ENCODE measurements at places on chromosomes 6 and 20.
A peak's percentile ranks its signal among the peaks of the same experiment; 100 is the strongest.

GRCh38 chr20:24943196-24943595 is 5.9 kb upstream of the CST7 start:
- DNase-seq = no peak

DNA sequence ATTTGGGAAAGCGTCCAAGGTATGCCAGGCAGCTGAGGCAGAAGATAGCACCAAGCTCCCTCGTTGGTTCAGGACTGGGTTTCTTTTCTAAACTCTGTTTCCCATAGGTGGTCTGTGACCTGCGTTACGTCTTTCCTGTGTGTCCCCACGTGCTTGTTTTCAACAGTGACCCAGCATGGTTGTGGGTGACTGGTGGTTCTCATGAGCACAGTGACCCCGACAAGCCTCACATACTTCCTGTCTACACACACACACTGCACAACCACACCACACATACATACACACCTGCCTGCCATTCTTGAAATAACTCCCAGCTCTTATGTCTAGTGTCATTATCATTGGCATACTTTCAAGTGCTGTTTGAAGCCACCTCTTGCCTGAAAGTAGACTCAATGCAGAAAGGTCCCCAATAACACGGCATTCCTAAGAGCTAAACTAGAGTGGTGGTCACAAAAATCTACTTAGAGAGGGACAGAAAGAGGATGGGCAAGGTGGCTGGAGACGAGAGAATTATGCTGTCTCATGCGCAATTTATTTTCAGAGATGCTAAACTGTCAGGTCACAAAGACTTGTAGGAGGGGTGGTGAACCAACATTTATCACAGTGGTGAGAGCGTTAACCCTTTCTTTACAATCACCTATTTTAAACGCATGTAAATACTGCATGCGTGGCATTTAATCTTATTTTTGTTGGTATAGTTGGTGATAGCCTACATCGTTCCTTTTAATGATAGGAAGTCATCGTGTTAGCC is 66.7 kb downstream of the GCNT2 start:
- no peak for DNase-seq

- no peak for DNase-seq
These were observed 35.4 kb upstream of the MRPS18A start for GRCh38 chr6:43722920-43723545.

- DNase-seq = no peak
These were observed 7.9 kb upstream of the MYT1 start for GRCh38 chr20:64156136-64156885.

GRCh38 chr6:159886270-159886669 is 4.5 kb upstream of the MAS1 start:
- DNase-seq = no peak

GRCh38 chr20:37383229-37383989 is 37.5 kb downstream of the SRC start:
- peak; percentile 65 for DNase-seq

GRCh38 chr20:25586877-25587276 is 1.5 kb upstream of the NINL start:
- DNase-seq = no peak

- DNase-seq = no peak
These were observed 15.3 kb downstream of the TRPC4AP start for GRCh38 chr20:35077341-35077740.

DNA sequence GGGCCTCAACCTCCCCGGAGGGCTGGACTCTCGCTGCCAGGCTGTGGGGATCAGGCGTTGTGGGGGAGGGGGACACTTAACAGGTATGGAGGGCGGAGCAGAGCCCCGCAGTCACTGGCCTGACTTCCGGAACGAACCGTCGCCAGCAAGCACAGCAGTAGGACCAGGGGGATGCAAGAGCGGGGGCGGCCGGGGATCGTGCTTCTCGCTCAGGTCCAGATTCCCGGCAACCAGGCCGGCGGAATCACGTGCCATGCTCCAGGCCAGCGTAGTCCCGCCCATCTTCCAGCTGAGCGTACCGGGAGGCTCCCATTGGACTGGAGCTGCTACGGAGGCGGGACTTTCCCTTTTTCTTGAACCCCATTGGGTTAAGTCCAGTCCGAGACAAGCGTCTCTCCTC is 10.0 kb upstream of the POU5F1 start:
- peak; percentile 99 for DNase-seq

- DNase-seq = no peak
These were observed 529.5 kb downstream of the PRKN start for GRCh38 chr6:162198076-162198475.

GRCh38 chr20:10314198-10314597 is 95.6 kb downstream of the SNAP25 start:
- DNase-seq = no peak

GRCh38 chr6:73521351-73521985 is 636 bp upstream of the EEF1A1 start:
- peak; percentile 63 for DNase-seq

DNA sequence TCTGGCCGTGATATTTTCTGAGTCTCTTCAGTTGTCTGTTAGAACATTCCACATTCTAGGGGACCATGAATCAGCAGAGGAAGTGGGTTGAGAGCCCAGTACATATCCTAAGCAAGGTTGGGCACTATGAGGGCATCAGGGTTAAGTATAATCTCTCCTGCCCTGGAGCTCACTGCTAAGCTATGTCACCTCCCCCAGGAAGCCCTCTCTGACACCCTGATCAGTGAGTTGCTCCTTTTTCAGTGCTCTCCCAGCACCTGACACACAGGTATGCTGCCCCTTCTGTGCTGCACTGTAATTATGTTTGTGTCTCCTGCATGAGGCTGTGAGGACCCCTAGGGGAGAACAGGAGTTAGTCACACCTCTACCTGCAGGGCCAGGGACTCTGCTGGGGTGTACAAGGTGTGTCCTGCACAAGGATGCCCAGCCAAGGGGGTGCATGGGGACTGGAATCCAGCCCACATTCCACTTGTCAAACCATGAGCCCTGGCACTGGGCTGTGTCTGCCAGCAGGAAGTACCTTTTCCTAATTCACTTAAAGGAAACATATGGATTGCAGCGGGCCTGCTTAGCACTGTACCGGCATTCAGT is 3.9 kb downstream of the RAB44 start:
- DNase-seq = no peak

GRCh38 chr6:128422871-128423270 is 97.5 kb downstream of the PTPRK start:
- no peak for DNase-seq

GRCh38 chr6:108676555-108676954 is 115.8 kb downstream of the FOXO3 start:
- DNase-seq = no peak

DNA sequence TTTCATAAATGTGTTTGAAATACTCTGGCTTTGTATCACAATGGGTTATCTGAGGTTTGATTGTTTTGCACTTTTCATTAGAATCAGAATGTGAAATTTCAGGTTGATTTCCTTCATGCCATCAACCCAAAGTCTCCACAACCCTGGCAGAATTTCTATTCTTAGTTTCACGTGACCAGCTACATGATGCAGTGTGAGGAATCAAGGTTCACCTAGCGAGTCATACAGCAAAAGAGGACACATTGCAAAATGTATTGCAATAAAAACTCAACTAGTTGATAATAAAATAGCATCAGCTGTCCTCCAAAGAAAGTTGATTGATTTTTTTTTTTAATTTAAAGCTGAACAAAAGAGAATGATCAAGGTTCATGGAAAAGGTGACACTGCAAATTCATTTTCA is 2.2 kb downstream of the HAO1 start:
- no peak for DNase-seq

DNA sequence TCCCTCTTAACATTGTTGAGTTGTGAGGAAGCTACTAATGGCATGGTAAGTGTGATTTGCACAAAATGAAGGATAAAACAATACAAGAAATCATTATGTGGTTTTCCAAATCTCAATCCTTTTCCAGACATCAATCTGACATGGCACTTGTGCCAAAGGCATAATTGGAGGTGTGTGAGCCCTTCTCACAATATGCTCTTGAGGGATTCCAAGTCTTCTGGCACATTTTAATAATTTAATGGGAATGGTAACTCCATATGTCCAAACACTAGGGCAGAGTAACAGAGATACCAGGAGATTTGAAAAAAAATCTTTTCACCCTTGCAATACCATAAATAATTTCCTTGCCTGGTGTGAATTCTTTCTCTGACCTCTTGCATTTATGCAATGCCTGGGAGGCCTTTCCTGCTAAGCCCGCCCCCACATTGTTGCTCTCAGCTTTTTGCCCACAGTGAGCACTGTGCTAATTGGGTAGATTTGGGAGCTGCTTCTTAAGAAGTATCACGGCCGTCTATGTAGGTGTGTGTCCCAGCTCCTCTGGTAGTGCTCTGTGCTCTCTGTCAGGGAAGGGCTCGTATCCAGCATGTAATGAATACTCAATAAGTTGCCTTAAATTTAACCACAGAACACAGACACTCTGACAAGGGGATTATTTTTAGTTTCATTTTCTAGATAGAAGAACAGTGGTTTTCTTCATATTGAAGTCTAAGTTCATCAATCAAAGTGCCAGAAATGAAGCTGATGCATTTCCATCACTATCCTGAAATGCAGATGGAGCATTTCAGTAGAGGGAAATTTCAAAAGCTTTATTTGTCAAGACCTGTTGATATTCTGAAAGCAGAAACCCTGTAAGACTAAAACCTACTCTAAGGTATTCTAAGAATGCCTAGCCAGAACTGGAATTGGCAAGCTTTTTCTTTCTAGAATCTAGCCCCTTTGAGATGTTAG is 54.4 kb upstream of the CEP85L start:
- peak; percentile 60 for DNase-seq

- peak; percentile 100 for DNase-seq
These were observed 3.5 kb downstream of the SDCBP2 start for GRCh38 chr20:1325173-1326030.

GRCh38 chr6:37517411-37517812 is 17.7 kb upstream of the CCDC167 start:
- DNase-seq = peak; percentile 54

GRCh38 chr20:3699037-3699436 is 13.4 kb downstream of the SIGLEC1 start:
- no peak for DNase-seq

DNA sequence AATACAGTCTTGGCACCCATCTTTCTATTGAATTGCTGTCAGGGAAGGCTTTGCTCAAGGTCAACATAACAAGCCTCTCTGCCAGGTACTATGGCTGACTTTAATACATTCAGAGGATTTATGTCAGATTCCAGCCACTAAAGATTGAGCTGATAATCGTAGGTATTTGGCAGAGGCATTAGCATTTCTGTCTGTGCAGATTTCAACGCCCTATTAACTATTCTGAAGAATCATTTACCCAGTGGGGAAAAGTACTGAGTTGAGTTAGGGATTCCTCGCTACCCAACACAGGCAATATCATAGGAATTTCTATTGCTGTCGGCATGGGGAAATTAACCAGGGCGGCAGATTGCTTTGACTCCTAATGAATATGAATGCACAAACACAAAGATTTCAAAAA is 233.7 kb upstream of the SPTLC3 start:
- no peak for DNase-seq

DNA sequence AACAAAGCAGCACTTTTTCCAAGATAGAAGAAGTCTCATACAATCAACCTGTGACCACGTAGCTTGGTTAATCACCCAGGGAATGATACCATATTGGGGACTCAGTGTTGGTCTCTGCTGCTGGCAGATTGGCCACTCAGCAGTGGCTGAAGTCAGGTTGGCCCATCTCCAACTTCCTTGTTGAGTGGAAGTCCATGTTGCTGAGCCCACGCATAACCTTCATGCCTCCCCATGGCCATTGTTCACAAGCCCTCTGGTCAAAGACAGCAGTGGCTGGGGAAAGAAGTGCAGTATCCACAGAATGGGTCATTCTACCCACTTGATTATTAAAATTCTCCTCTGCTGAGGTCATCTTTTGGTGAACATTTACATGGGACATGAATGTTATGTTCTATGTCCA is 38.5 kb downstream of the PKIB start:
- no peak for DNase-seq

DNA sequence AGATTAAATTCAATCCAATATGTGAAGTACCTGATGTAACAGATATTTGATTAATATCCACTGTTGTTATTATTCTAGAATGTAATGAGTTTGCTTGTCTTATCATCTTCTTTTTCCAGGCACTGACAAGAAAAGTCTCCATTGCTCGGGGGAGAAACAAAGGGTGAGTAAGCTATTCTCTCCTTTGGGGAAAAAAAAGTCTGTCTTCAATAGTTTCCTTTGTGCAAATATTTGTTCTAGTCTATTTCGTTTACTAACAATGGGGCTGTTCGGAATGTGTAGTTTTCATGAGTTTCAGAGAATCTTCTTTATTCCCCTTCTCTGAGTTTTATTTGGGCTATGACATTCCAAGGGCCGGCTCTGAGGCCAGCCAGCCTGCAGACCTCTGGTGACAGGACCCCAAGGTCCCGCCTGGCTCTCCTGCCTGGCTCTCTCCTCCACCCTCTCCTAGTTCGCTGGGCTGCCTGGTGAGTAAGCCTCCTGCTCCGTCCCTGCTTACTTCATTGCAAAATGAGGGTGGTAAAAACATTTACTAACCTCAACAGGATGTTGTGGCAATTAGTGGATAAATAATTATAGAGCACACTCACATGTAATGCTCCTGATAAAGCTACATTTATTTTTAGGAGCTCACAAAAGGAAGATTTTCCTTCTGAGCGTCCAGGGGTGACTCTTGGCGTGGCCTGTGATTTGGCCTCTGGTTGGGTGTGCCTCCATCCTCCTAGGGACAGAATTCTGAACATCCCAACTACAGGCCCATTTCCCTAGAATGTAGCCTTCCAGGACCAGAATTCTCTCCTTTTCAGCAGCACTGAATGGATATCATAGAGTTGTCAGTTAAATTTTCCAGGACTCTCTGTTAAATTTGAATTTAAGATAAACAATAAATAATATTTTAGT is 43.1 kb upstream of the SNX9 start:
- DNase-seq = peak; percentile 63

GRCh38 chr6:85132091-85132490 is 317.8 kb upstream of the NT5E start:
- no peak for DNase-seq

GRCh38 chr20:45347297-45347935 is 808 bp downstream of the SDC4 start:
- no peak for DNase-seq

DNA sequence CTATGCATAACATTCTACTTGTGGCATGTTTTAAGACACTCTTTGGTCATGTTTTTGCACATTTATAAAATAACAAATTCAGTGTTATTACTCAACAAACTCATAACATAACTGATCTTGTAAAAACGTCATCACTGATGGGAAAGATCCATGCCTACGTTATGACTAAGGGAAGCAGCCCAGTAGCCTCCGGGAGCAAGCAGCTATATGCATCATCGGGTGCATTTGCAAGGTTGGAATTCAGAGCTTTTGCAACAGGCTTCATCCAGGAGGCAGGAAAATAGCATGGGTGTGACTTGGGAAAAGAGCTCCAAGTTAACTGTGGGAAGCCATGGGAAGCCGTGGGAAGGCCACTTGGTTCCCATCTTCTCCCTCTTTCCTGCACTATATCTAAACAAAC is 271.6 kb upstream of the SGK1 start:
- peak; percentile 91 for DNase-seq

GRCh38 chr20:32962053-32962452 is 42.2 kb downstream of the SUN5 start:
- peak; percentile 6 for DNase-seq

DNA sequence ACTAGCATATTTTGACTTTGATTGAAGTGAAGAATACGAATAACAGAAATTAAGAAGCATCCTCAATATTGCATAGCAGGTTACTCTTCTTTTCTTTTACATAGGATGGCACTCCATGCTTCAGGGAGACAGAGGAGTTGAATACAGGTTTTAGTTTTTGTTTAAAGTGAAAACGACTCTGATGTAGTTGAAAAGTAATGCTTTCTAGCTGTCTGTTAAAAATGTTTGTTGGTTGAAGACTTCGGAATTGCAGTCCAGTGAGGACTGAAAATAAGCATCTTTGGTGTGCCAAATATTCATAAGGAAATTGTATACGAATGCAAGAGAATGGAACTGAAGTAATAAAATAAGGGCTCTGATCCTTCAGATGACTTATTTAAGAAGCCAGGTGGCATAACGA is 618 bp upstream of the SLC16A10 start:
- no peak for DNase-seq

All from AG20443 (cell line).